Caudate nucleus (tissue), 63 donors: ENCODE measurements at places on chromosomes 1 and 21.

GRCh38 chr1:53049574-53049967 lies 12.4 kb upstream of the PODN start:
- no peak for DNase-seq

DNA sequence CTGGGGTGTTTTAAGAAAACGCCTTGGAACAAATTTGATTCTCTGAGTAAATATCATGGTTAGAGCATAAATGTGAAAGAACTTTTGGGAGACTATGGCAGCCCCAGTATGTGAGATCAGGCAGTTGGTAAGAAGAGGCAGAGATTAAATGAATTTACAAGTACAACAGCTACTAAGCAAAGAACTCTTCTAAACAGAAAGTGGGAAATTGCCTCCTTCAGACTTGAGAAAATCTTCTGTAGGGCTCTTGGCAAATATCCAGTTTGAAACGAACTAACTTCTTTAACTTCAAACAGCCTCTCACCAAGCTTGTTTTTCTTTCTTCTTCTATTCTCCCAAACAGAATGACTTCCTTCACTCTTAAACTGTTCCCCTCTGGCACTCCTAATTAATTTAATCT lies 337.7 kb downstream of the SIPA1L2 start:
- no peak for DNase-seq

GRCh38 chr1:116565222-116565621 lies 5.6 kb downstream of the CD58 start:
- no peak for DNase-seq

DNA sequence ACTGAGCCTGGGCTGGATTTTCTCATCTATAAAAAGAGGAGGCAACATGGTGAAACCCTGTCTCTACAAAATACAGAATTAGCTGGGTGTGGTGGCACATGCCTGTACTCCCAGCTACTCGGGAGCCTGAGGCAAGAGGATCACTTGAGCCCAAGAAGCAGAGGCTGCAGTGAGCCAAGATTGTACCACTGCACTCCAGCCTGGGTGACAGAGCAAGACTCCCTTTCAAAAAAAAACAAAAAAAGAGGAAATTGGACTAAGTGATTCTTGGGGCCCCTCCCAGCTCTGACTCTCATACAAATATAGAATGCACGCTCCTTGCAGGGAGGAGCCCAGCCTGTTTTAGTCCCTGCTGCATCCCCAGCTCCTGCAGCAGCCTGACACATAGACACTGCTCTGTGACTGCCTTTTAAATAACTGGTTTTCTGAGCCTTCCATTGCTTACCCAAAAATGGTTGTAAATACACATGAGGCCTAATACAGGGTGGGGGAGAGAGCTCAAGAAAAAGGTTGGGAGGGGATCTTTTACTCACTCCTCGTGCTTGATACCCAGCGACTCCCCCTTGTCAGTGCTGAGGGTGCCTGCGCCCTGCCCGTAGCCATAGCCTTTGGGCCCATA lies 17.2 kb downstream of the CSRP1 start:
- no peak for DNase-seq

- no peak for DNase-seq
These were observed 11.8 kb downstream of the NPHP4 start for GRCh38 chr1:5980314-5981008.

- DNase-seq, result no peak
These were observed 103.6 kb downstream of the SPAG17 start for GRCh38 chr1:118081387-118081786.

DNA sequence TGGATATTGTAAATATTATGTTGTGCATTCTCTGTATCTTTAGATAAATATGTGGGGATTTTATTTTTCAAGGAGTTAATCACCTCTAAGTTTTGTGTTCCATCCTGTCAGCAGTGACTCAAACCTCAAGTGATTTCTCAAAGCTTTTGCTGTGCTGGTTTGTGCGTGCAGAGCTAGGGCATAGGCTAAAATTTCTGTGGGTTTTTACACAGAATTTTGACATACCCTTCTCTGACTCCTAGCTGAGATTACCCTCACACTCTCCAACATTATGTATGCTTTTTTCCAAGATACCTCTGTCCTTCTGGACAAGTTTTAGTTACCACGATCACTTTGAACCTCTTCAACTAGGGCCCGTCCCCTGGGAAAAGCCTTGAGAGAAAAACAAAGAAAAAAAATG lies 384.9 kb downstream of the NCAM2 start:
- no peak for DNase-seq

GRCh38 chr1:56520016-56520601 lies 59.3 kb downstream of the PLPP3 start:
- no peak for DNase-seq

- no peak for DNase-seq
These were observed 15.7 kb downstream of the NLRP3 start for GRCh38 chr1:247431643-247432042.

GRCh38 chr1:46446646-46447498 lies 42.8 kb upstream of the DMBX1 start:
- peak; percentile 18 for DNase-seq

DNA sequence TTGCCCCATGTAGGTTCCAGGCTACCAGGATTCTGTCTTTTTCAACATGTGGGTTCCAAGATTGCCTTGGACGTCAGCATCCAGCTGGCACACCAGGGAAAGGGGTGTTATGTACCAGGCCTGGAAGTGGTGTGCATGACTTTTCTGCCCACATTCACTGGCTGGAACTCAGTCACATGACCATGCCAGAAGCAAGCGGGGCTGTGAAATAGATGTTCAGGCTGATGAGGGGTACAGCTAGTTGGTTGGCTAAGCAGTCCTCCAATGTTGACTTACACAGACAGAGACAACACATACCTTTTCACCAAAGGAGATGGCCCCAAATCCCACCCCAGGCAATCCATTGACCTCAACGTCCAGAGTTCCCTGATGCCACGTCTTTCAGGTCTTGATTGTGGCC lies 14.3 kb upstream of the PLEKHM2 start:
- no peak for DNase-seq

GRCh38 chr1:154427173-154428139 lies 22.3 kb downstream of the IL6R start:
- DNase-seq, result no peak

- no peak for DNase-seq
These were observed 69.8 kb downstream of the PBX1 start for GRCh38 chr1:164628772-164629171.

- DNase-seq, result no peak
These were observed 89.9 kb downstream of the RAVER2 start for GRCh38 chr1:64834734-64835133.

DNA sequence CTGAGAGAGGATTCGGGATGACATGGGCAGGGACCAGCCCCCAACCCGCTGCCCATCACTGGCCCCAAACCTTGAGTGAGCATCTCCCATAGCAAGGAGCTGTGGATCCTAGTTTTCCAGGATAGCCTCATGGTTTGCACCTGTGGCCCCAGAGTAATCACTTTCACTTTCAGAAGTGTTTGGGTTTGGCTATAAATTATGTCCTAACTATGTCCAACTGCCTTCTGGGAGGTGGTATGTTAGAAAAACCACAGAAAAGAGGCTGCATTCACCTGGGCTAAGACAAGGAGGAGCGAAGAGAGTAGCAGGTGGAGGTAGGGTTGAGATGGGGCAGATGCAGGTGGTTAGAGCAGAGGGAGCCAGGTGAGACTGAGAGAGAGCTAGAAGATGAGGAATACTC lies 19.4 kb upstream of the CLIC6 start:
- DNase-seq, result no peak

DNA sequence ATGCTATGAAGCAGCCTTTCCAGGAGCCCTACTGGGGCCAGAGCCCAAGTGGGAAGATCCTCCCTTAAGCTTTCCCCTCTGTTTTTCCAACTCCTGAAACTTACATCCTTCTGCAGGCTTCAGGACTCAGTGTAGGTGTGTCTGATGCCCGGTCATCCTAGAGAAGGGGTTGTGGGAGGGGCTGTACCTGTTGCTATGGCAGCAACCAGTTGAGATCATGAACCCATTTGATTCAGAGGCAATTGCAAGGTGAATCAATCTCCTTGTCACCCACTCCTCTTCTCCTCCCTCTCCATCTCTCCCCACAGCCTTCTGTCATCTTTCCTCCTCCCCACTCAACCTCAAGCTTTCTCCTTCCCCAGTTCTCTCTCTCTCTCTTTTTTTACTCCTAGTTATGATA lies 151.8 kb downstream of the CACNA1E start:
- DNase-seq, result no peak

GRCh38 chr1:152801333-152801732 lies 4.8 kb downstream of the LCE1D start:
- DNase-seq, result no peak

- no peak for DNase-seq
These were observed 94.8 kb downstream of the DIRAS3 start for GRCh38 chr1:67955591-67955990.

DNA sequence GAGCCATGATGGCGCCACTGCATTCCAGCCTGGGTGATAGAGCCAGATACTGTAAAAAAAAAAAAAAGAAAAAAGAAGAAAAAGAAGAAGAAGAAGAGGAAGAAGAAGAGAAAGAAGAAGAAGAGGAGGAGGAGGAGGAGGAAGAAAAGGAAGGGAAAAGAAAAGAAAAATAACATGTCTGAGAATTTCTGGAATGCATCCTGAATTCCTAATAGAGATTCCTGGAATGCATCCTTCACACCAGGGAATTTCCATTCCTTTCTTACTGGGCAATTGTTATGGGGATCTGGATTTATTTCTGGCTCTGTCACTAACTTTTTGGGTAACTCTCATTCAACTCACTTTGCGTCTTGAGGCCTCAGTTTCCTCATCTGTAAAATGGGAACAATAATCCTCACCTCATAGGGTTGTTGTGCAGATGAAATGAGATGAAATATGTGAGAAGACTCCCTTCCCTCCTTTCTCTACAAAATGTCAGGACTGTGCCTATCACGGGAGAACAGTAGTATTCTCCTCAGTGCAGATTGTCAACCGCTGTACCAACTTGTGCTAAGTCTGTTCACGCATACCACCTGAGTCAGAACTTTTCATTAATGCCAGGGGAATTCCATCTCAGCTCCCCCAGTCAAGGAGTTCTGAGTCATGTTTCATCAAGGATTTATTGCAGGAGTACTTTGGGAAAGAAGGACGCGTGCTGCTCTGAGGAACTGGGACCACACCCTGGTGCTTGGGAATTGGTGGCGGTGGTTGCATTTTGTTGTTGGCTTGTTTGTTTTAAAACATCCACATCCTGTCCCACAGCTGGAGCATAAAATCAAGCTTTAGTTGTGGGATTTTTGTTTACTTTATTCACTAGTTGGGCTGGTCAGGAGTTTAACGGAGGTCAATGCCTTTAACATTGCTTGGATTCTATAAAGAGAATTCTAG lies 42.4 kb upstream of the ROR1 start:
- no peak for DNase-seq

DNA sequence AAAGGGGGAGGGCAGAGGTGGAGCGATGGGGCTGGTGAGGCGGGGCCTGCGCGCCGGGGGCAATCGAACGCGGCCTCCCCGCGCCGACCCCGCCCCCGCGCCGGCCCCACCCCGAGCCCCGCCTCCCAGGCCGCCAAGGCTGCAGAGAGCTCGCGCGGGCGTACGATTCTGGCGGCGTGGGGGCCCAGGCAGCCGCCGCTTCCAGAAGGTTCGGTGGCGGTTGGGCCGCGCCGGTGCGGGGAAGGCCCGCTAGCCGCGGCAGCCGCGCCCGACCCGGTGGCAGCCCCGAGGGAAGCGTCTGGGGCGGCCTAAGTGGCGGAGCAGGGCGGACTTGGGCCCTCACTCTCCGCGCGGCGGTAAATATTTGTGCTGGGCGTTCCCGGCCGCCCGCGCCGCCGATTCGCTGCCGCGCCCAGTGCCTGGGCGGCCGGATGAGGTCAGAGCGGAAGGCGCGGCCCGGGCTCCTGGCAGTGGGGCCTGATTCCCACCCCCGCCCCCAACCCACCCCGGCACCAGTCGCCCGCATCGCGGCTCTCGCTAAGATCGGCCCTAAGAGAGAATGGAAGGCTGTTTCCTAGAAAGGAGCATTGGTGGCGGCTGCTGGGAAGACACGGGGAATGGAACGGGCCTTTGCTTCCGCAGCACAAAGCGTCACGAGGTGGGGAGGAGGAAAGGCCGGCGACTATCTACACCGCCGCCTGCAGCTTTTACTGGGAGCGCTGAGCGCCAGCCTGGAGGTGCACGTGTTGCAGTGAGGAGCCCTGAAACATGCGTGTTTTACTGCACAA lies at the start of gene ACOT7:
ACOT7 (minus strand) TSS at position 368 of the 788 bp plus-strand sequence. CDS start 368 bp downstream, outside the sequence.
- peak; percentile 85 for DNase-seq

GRCh38 chr1:203570805-203571204 lies 55.8 kb upstream of the ATP2B4 start:
- no peak for DNase-seq

DNA sequence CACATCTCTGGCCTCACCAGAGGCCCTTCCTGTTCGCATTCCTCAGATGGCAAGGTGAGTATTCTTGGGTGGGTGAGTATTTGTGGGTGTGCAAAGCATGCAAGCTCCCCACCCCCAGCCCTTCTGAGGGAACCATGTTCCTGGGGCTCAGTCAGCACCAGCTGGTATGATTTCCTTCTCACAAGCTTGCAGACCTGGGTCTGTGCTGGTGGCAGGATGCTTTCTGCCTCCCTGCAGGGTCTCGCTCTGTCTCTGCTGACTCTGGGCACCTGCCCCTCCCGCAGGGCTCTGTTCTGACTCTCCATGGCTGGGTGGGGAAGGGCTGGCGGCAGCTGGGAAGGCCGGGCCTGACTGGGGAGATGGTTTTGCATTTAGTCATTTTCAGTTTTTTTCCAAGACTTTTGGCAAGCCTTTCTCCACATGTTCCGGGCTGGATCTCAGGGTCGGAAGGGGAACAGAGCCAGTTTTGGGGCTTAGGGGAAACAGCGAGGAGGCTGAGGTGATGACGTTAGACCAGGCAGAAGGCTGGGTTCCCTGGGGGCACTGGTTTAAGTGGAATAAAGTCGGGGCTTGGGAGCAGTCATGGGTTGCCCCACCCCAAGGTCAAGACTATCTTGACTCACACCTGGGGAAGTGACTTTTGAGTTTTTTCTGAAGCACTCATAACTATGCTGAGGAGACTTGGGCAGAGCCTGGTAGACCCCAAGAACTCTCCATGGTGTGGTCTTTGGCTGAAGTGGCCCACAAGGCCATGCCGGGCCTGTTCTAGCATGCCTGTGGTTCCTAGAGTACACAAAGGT lies 6.2 kb downstream of the RASSF5 start:
- no peak for DNase-seq

GRCh38 chr1:54604572-54605370 lies 18.6 kb downstream of the FAM151A start:
- DNase-seq, result no peak

DNA sequence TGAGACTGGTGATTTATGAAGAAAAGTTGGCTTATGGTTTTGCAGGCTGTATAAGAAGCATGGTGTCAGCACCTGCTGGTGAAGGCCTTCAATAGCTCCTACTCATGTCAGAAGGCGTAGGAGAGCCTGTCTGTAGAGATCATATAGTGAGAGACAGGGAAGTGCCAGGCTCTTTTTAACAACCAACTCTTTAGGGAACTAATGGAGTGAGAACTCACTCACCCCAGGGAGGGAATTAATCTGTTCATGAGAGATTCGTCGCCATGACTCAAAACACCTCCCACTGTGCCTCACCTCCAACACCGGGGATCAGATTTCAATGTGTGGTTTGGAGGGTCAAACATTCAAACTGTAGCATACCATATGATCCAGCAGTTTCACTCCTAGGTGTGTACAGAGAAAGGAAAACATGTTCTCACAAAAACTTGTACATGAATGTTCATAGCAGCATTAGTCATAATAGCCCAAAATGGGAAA lies 72.6 kb downstream of the TTC3 start:
- no peak for DNase-seq

- no peak for DNase-seq
These were observed 160.3 kb upstream of the ESRRG start for GRCh38 chr1:216883518-216883917.

- DNase-seq, result no peak
These were observed 32.1 kb upstream of the KCNE2 start for GRCh38 chr21:34331726-34332125.

GRCh38 chr1:39973503-39974135 lies 18.7 kb downstream of the MFSD2A start:
- DNase-seq, result peak; percentile 51
